Stimulated activated CD8-positive, alpha-beta memory T cell treated with anti-CD3 and anti-CD28 coated beads, Interleukin-4, amount 100 ng/mL, for 1 hour (primary cell): ENCODE measurements at places on chromosomes 11 and 22.

- no peak for DNase-seq
These were observed 630 bp downstream of the CASP4 start for GRCh38 chr11:104967534-104968354.

GRCh38 chr11:114783805-114784204 is 105.5 kb downstream of the NXPE2 start:
- DNase-seq = no peak

- no peak for DNase-seq
These were observed 808 bp upstream of the IFITM2 start for GRCh38 chr11:306645-307371.

DNA sequence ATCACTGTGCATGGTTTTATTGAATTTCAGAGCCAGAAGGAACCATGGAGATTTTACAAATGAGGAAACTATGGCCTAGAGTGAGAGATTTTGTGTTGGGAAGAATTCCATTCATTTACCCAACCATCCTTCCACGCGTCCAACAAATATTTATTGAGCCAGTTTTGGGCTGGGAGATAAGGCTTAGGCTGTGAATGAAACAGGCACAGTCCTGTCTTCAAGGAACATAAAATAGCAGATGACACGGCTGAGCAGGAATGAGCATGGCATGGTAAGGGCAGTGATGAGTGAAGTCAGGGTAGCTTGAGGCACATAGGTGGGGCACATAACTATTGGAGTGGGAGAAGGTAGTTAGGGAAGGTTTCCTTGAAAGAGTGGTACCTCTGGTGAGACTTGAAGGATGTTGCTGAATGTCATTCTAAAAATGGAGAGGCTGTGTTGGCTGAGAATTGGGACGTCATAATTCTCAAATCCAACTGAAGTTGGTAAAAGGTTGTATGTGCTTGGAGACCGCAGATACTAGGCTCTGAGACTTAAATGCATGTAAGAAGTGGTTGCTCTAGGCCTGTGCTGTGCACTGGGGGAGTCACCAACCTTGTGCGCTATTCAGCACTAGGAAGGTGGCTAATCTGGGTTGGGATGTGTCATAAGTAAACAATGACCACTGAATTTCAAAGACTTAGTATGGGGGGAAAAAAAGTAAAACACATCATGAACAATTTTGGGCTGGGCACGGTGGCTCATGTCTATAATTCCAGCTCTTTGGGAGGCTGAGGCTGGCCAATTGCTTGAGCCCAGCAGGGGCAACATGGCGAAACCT is 51.9 kb downstream of the TEAD1 start:
- DNase-seq = no peak

DNA sequence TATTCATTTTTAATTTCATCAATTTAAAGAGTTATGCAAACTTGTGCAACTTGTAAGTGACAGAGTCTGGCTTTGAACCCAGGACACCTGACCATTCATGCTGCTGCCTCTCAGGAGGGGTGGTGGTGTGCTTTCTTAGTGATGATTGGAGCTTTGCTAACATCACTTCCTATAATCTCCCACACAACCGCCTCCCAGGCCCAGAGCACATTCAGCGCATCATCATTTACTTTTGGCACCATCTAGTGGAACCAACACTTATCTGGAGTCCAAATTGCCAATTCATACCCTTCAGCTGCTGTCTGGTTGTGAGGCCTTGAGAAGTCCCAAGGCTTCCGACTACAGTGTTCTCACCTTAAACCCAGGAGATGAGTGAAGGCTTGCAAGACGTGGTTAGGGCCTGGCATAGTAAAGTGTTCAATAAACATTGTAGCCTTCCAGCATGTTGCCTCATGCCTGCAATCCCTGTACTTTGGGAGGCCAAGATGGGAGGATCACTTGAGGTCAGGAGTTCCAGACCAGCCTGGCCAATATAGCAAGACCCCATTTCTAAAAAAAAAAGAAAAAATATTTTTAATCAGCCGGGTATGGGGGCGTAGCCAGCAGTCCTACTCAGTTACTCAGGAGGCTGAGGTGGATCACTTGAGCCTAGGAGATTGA is 1.1 kb upstream of the TTLL1 start:
- no peak for DNase-seq

DNA sequence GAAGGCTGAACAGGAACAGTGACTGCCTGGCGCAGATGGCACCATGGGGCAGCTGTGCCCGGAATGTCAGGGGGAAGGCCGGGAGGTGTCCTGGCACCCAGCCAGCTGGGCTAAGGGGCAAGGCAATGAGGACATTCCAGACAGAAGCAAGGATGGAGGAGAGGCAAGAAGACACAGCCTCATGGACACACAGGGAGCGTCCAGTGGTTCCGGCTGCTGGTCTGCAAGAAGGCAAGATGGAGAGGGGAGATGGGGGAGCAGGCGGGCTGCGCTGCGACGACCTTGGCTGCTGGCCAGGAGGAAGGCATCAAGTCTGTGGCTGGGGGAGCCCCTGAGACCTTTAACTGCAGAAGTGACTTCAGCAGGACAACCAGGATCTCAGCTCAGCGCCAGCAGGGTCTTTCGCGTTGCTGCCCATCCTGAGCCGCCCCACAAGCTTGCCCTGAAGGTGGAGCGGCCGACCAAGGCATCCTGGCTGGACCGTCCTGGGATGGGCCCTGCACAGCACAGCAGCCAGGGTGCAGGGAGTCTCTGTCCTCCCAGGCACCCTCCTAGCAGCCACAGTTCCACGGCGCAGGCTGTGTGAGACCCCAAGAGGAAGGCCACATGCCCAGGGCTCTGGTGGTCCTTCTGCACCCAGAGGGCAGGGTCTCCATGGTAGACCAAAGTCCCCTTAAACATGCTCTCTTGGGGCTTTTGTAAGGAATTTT is 531.7 kb downstream of the BRD1 start:
- DNase-seq = no peak

GRCh38 chr11:61697078-61697502 is 16.9 kb downstream of the DAGLA start:
- no peak for DNase-seq

GRCh38 chr22:49448526-49448925 is 379.1 kb downstream of the BRD1 start:
- DNase-seq = no peak

DNA sequence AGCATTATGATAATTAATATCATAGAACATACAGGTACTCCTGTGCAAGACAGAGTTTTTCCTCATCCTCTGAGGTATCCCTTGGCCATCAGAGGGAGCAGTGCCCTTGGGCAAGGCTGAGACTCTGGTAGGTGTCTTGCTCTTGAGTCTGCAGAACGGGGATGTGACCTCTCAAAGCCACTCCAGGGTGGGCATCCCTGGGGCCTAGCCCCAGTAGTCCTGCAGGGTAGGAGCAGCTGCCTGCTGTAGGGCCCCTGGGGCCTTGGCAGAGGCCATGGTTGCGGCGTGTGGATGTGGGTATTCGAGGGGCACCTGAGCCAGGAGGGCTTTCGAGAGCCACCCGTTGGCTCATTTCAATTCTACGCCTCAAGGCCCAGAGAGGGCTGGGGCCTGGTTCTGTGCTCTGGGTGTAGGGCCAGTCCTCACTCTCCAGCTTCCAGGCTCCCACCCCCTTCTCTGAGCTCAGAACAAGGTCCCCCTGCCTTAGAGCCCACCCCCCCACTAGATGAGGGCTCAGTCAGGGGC is 7.7 kb upstream of the OMP start:
- no peak for DNase-seq

DNA sequence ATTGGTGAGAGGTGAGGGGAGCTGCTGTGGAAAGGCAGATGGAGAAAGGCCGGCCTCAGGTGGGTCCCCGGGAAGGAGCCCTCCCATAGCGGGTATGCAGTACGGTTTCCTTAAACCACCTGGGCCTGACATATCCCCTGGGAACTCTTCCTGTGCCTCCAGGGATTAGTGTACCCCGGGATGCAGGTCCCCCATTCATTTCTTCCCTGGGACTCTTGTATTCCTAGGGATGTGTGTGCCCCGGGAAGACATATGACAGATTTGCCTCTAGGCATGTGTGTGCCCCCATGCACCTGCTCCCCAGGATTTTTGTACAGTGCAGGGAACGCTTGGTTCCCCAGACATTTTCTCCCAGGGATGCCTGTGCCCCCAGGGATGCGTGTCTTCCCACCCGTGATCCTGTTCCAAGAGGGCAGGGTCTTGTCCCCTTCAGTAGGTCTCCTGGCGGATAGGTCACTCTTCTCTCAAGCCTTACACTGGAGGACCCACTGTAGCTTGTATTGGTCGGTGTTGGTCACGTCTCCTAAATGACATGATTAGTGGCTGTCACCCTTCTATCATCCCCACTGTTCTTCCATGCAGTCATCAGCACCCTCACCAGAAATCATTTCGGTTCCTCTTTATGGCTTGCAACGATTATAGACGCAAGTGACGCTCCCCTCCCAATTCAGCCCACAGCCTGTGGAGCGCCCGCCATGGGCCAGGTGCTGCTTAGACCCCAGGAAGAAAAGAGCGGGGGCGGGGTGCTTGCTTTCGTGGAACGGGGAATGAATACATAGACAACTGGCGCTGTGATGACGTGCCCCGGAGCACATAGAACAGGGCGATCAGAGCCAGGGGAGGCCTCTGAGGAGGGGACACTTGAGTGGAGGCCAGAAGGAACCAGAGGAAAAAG is 1.3 kb downstream of the PARVB start:
- no peak for DNase-seq

DNA sequence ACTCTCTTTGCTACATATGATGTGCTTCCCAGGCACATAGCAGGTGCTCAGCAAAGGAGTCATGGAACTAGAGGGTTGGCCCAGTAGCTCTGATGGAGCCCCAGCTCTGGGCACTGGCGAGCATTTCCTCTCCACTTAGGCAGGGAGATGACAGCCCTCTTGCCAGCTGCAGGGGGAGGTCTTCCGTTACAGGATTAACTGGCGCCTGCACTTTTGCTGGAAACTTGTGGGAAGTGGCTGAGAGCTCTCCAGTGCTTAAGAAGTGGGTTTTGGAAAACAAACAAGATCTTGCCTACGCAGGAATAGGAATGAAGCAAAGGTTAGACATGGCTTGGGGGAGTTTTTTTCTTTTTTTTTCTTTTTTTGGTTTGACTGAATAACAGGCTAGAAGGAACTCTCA is 75.5 kb downstream of the MICAL2 start:
- DNase-seq = no peak

DNA sequence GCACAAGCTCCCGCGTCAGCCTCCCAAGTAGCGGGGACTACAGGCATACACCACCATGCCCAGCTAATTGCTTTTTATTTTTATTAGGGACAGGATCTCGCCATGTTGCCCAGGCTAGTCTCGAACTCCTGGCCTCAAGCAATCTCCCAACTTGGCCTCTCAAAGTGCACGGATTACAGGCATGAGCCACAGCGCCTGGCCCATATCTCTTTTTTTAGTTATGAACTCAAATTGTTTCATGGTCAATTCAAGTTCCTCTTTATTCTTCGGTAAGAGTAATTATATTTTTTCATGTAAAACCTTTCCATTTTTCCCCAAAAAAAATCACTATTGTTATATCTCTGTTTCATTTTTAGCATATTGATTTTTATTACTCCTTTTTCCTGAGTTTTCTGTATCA is 25.5 kb downstream of the FCHSD2 start:
- no peak for DNase-seq

DNA sequence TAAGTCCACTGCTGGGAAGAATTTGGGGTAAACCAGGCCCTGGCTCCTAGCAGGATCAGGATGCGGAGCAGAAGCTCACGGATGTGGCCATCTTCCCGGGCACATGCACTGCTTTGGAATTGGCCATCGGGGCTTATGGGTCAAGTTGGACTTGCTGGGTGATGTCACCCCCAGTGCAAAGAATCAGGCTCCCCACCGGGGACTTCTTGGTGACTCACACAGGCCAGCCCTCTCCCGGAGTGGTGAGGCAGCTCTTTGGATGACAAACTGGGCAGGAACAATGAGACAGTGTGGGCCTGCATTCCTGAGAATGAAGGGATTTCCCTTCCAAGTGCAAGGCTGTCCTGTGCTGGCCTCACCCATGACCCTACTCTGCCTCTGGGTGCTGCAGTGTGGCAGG is 128.8 kb upstream of the ANO1 start:
- DNase-seq = no peak

DNA sequence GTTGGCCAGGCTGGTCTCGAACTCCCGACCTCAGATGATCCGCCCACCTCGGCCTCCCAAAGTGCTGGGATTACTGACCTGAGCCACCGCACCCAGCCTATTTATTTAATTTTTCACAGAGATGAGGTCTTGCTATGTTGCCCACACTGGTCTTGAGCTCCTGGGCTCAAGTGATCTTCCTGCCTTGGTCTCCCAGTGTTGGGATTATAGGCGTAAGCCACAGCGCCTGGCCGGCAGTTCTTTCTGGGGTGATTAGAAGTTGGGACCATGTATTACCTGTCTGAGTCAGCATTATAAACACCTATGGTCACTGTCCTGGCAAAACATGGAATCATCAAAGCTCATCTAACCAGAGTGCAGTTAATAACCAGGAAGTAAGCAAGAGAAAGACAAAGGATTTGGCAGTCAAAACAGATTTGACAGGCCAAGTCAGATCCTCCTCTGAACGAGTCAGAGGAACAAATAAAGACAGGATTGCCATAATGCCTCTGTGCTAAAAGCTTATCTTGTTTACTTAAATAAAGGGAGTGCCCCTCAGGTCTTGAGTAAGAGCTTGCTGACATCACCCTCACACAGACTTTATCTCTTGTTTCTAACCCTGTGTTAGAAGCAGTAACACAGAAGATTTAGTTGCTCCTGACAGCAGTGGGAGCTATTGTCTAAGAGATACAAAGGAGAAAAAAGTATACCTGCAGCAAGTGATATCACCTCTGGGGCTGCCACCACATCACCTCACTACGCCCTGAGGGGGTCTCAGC is 3.7 kb downstream of the SERPIND1 start:
- DNase-seq = no peak

DNA sequence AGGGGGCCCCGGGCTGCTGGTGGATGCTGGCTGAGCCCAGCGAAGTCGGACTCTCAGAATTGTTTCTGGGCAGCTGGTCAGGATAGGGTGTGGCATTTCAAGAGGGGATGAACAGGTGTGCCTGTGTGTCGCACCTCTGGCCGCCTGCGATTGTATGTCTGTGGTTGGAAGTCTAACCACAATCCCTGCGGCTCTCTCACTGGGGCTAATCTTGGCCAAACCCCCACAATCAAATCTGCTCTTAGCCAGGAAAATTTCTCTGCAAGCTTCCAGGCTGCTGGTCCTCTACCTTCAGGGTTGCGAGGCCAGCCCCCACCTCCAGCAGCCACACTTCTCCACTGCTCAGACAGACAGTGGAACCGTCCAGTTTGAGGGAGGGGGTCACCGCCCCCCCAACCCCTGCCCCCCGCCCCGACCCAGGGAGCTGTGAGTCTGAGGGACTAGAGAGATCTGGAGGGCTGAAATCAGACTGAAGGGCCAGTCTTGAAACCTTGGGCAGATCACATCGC is 953 bp downstream of the ATG16L2 start:
- DNase-seq = no peak
